ENCODE measurements at places on chromosomes 7 and 10.

- DNase-seq = no peak
Observed at GRCh38 chr7:151796871-151797537, 79.9 kb downstream of the PRKAG2 start.

- no peak for DNase-seq
Observed at GRCh38 chr7:32611201-32612099, 116.2 kb downstream of the AVL9 start.

GRCh38 chr7:43139137-43139536 is 26.7 kb downstream of the HECW1 start:
- no peak for DNase-seq

DNA sequence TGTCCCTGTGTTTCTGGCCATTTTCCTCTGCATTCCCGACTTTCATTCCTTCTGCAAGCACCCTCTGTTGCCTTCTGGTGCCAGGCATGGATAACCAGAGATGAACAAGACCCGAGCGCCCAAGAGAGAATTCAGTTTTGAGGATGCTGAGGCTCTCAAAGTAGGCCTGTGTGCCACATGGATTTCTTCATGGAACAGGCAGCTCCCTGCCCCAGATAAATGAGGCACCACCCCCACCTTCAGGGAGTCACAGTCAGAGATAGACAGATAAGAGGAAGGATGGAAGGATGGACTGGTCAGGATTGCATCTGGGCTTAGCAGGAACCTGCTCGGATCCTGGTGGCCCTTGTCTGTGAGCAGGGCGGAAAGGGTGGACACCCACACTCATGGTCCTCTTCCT is 49.4 kb downstream of the ADCYAP1R1 start:
- no peak for DNase-seq

- DNase-seq = no peak
Observed at GRCh38 chr7:153522261-153522660, 529.9 kb upstream of the DPP6 start.
